ENCODE measurements at places on chromosomes 12 and 14.

DNA sequence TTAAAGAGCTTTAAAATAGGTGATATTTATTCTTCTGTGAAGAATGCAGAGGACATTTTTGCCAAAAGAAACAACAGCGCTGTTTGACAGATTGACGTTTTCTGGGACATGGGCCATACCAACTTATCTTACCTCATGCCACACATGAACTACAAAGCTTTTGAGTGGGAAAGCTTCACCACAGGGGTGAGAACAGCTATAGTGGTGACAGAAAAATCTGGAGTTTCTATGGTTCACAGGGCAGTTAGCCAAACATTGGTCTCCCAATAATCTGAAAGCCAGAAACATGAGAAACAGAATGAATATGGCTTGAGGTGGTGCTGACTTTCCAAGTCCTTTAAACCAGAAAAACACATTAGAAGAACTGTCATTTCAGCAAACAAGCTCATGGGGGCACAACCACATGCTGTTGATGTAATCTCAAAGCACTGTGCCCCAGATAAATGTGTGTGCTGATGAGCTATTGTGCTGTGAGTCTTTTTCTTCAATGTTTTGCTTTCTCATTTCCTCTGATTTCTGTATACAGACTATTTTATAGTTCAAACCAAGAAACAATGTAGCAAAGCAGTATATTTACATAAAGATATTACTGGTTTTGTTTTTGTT lies 905.4 kb downstream of the SLC16A7 start:
- DNase-seq = no peak

- DNase-seq = no peak
These were observed 150.2 kb upstream of the C14orf180 start for GRCh38 chr14:104429291-104429861.

- DNase-seq = no peak
These were observed 231.6 kb downstream of the RAD51B start for GRCh38 chr14:68051146-68051545.

GRCh38 chr14:50260511-50260910 lies 29.1 kb upstream of the SOS2 start:
- DNase-seq = peak; percentile 6
